ENCODE measurements at places on chromosomes 3 and 15.

DNA sequence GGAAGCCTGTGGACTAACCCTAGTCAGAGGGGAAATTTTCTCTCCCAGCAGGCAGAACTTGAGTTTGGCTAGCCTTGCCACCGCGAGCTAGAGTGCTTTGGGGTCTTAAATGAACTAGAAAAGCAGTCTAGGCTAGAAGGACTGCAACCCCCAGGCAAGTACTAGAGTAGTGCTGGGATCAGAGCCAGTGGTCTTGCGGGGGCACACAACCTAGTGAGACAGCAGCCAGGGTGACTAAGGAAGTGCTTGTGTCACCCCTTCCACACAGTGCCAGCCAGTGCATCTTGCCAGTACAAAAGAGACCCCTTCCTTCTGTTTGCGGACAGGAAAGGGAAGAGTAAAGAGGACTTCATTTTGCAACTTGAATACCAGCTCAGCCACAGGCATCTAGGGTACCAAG lies 59.0 kb downstream of the GOLM2 start:
- no peak for DNase-seq

DNA sequence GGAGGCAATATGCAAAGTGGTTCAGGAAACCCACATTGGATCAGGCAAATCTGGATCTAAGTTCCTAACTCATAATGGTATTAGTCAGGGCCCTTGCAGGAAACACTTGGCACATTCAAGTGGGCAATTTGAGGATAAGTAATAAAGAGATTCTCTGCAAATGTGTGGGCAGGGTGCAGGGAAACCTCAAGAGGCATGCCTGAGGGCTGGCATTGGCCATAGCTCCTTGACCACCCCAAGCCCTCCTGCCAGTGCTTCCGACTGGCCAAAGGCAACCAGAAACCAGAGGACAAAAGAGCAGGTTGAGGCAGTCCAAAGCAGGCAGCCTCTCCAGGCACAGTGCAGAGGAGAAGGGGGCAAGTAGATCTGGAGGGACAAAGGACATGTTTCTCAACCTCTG lies 130.8 kb upstream of the SNTN start:
- DNase-seq, result no peak

GRCh38 chr15:93803421-93804152 lies 427.8 kb upstream of the MCTP2 start:
- no peak for DNase-seq

DNA sequence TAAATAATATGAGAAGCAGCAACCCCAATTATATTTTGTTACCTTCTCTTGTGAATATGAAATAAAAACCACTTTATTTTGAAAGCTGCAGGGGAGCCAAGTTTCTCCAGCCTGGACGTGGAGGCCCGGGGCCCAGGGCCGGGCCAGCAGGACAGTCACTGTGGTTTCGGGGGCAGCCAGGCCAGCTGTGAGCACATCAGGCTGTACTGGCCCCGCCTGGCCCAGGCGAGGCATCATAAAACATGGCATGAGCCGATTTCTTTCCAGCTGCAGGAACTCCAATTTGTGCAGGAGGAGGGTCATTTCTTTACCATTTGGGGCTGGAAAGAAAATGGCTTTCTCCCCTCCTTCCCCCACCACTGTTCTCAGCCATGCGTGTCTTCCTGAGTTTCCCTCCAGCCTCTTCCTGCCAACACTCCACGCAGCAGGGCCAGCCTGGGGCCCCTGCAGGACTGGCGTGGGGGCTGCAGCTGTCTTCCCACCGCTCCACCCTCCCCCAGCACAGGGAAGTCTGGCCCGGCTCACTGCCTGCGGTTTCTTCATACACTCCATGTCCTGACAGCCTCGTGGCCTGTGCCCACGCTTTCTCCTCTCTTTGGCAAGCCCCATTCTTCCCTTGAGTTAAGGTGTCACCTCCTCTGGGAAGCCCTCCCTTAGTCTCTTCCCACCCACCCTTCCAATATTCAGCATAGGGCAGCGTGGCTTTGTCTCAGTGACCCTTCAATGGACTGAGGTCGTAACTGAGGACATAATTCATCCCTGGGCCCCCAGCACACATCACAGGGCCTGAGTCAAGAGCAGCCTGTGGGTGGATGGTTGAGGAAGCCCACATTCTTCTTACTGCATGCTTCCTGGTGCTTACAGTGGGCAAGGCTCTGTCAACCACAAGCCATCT lies 135.8 kb downstream of the CHSY1 start:
- DNase-seq, result no peak

GRCh38 chr3:148992027-148992634 lies 791 bp downstream of the GYG1 start:
- peak; percentile 4 for DNase-seq

GRCh38 chr3:177451301-177451750 lies 254.0 kb upstream of the TBL1XR1 start:
- no peak for DNase-seq

Data from activated CD8-positive, alpha-beta memory T cell treated with anti-CD3 and anti-CD28 coated beads for 4 hours (primary cell).